ENCODE measurements at places on chromosomes 12 and 14.

GRCh38 chr14:24889843-24890242 lies 160.1 kb downstream of the STXBP6 start:
- DNase-seq: no peak

DNA sequence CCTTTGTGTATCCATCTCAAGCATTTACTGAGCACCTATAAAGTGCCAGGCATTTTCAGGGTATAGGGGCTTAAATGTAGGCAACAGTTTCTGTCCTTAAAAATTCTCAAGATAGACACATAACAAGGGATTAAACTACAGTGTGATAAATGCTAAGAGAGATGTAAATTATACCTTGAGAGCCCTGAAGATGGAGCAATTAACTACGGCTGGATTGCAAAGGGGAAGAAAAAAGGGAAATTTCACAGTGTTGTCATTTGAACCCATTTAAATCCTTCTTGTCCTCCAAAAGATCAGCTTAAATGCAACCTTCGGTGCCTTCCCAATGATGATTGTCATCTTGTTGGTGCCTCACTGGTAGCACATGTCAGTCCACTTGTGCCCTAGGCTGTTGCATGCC lies 11.5 kb upstream of the IL26 start:
- no peak for DNase-seq

- no peak for DNase-seq
These were observed 254.7 kb downstream of the IPO8 start for GRCh38 chr12:30440826-30441602.

GRCh38 chr14:106039400-106039799 lies 513.0 kb downstream of the TMEM121 start:
- DNase-seq: peak; percentile 50

GRCh38 chr14:60184905-60185555 lies 19.8 kb upstream of the DHRS7 start:
- no peak for DNase-seq

GRCh38 chr12:55702861-55703260 lies 4.8 kb downstream of the ITGA7 start:
- no peak for DNase-seq

- peak; percentile 84 for DNase-seq
These were observed at the start of gene GPR65 for GRCh38 chr14:88005050-88005481. Gene GPR65 (plus strand): TSS chr14:88005135. CDS start chr14:88010848, 5,713 bp downstream.

- DNase-seq: no peak
These were observed 154.0 kb upstream of the NUDT4 start for GRCh38 chr12:93223440-93224426.

DNA sequence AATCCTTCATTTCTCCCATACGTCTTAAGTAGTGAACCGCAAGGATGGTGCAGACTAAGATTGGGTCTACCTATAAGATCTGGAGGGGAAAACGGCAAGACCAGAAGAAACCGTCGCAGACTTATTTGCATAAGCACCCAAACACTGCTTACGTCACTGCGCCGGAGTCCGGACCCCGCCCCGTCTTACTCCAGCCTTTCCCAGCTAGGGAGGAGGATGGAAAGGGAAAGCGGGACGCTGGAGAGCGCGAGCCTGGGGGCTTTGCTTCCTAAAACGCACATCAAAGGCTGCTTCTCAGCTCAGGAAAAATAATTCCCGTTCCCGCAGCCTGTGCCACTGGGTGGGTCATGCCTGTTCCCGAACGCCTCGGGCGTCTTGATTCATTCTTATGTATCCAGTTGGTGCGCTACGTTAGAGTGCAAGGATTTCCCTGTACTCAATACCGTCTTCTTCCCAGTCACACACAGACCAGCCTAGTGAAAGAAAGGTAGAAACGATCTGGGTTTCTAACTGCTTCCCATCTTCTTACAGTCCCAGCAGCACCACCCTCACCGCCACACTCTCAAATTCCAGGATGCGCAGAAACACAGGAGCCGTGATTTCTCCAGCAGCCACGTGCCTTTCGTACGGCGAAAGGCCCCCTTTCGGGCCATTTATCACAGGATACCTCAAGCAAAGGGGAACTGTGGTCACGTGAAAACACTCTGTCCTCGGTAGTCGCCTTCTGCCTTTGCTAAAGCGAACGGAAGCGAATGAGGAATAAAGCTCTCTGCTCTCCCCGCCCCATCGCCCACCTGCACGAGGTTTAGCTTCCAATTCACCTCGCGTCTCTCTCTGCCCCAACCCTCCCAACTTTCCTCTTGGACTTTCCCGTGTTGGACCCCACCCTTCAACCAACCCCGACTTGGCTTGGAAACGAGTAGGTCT lies 1.1 kb downstream of the SLC6A15 start:
- DNase-seq: no peak

- no peak for DNase-seq
These were observed 6.4 kb upstream of the ASCL1 start for GRCh38 chr12:102950950-102951619.

DNA sequence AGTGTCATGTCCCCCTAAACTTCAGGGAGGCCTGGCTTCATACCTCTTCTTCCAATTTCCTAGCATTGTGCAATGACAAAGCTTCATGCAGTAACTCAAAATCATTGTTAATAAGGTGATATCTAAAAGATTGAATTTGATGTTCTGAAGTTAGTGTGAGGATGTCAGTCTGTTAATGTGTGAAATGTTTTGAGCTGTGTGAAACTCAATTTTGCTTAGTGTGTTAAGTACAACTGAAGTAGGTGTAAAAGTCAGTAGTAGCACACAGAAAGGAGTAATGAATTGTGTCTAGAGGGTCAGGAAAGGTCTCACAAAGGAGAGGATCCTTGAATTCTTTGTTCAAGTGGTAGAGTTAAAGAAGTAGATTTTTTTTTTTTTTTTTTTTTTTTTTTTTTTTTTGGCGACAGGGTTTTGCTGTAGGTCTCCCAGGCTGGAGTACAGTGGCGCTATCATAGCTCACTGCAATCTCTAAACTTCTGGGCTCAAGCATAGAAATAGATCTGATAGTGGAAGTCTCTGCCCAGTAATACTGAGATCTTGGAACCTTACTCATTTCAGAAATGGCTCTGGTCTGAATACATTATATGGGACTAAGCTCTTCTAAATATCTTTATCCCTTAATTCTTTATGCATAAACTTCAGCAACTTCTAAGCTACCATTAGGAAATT lies 63.9 kb downstream of the FUT8 start:
- DNase-seq: no peak

DNA sequence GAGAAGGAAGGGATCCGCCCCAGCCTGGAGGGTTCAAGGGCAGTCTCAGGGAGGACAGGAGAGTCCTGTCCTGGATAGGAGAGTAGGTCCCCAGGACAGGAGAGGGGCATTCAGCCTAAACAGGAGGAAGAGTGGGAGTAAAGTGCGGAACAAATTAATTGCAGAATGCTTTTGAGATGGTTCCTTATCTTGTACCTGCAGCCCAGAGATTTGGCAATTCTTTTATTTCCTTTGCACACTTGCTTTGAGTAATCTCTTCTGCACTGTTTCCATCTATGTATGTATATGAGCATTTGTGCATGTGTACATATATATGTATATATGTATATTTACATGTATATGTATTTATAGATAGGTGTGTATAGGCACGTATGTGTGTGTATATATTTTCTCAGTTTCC lies 22.7 kb downstream of the PLEK2 start:
- no peak for DNase-seq

- peak; percentile 57 for DNase-seq
These were observed at the start of gene INF2 for GRCh38 chr14:104689109-104689880. Gene INF2 (plus strand): TSS chr14:104689618. CDS start chr14:104701366, 11,748 bp downstream.

DNA sequence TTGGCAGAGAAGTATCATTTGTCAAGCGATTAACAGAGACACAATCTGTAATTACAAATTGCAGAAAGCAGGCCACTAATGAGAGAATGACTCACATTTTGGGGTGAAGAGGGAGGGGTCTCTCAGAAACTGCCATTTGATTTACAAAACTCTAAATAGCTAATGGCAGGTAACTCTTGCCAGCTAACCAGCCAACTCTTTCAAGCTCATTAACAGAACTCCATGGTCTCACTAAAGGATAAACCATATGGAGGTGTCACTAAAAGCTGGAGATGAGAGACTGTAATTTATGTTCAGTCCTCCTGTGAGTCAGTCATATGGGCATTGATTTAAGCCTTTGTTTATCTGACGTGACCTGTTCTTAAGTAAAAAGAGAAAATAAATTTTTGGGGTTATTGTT lies 336.4 kb downstream of the FOXG1 start:
- no peak for DNase-seq

- DNase-seq: no peak
These were observed 40.5 kb downstream of the CRACR2A start for GRCh38 chr12:3712209-3712992.

- no peak for DNase-seq
These were observed 236.7 kb downstream of the MDGA2 start for GRCh38 chr14:47438650-47439140.

GRCh38 chr12:52190860-52191729 lies 719 bp downstream of the KRT80 start:
- no peak for DNase-seq

DNA sequence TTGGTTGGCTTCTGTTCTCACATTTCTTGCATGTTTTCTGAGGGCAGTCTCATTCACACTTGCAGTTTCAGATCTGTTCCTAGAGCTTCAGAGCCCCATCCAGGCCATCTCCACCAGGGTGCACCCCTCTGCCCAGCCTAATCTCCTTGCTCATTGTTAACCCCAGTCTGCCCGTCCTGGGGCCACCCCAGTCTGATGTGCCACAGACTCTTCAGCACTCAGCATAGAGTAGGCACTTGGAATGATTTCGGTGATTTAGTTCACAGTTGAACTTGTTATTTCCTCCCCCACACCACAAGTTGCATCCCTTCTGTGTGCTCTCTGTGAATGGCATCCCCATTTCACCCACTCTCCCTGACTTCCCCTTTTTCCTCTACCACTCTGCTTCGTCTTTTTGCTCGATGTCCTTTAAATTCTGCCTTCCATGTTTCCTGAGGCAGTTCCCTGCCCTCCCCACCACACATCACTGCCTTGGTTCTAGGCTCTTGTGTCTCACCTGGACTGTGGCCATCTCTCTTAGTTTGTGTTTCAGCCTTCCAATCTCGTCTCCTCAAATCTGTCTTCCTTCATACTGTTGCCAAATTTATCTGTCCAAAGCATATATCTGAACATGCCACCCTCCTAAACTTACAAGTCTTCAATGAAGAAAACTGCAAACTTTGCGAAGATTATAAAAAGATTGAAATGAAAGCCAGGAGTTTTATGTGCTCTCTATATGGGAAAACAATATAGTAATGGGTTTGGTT lies 41.5 kb downstream of the ANO6 start:
- no peak for DNase-seq

- no peak for DNase-seq
These were observed 28.8 kb downstream of the ZFHX2 start for GRCh38 chr14:23522643-23523198.

GRCh38 chr12:2094597-2094996 lies 41.8 kb downstream of the CACNA1C start:
- DNase-seq: no peak

DNA sequence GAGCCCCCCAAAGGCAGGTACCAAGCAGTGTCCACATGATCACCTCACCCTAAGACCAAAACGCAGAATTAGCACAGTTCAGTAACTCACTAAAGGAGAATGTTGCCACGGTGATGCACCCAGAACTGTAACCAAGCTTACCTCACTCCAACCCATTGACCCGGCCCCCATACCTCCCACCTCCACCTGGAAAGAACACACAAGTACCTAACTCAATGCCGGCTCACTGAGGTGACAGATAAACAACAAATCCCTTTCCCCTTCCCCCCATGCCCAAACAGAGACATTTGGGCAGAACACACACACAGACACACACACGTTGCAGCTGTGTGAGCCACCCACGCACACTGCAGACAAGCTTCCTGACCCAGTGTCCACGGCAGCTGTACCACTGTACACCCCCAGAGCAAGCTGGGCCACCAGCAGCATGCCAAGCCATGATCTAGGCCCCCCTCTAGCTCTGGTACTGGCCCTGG lies 1.3 kb downstream of the RAPGEF3 start:
- DNase-seq: no peak

DNA sequence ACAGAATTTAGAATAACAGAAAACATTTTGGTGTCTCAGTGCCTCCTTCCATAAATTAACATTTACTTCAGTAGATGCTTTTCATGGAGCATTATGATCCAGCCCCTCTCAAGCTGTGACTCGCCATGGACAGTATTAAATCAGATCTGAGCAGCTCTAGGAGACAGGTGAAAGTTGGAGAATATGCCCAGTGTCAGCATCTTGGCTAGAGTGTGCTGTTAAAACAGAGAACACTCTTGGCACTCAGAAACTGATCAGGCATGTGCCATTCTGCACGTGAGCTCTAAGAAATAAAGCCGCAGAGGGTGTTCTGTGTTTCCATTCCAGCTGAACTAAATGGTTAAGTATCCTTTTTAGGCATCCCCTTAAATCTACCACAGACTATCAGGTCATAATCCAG lies 68.0 kb downstream of the DIP2B start:
- no peak for DNase-seq

Measured in CD4-positive, alpha-beta T cell treated with Interleukin-21 for 1 hour (primary cell).